ENCODE measurements at places on chromosomes 1 and 21.
A peak's percentile ranks its signal among the peaks of the same experiment; 100 is the strongest.

DNA sequence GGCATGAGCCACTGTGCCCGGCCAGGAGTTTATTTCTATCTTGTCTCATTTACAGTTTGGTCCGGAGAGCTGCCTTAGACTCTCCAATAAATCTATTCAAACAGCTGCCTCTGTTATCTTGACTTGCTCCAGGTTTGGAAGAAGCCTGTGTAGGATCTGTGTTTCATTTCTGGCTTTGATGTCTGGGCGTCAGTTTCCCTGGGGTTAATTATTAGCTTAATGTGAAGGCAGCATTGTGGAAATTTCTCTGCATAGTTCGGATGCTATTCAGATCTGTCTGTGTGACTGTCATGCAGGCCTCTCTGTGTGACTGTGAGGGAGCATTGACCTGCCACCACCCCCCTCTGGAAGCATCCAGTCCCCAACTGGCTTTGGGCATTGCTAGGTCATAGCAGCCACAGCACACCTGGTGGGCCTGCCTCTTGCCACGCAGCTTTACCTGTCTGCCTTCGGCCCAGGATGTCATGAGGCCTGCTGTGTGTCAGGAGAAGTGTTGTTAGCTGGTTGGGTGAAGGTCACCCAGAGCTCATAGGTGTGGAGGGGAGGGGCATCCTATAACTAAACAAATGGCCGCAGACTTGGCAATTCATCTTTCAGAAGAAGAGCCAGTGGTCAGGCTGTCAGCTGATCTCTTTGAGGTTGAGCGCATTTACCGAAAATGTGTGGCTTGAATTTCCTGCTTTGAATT is 9.8 kb downstream of the IFNGR2 start:
- no peak for DNase-seq

GRCh38 chr1:181985936-181986906 is 75.3 kb downstream of the ZNF648 start:
- no peak for DNase-seq

DNA sequence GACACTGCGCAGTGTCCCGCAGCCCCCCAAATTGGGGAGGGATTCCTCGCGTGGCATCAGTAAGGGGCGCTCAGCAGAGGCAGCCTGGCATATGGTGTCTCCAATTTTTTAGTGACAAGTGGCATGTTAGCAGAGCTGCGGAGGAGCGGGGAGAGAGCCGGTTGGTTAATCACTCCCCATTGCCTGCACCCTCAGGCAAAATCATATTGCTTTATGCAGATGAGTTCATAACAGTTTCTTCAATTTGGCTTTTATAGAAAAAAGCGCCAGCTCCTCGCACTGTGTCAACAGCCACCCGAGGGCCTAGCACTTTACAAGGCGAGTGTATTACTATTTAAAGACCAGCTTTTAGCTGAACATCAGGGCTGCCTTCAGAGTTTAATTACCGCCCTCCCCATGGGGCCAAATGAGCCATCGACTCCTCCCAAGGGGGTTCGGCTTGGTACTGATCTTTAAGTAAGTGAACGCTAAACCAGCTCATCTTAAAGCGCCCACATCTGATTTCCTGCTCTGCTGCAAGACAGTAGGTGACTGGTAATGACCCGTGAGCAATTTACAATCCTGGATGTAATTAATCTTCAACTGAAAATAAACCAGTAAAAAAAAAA is 298.9 kb downstream of the DSCAM start:
- peak; percentile 70 for DNase-seq

GRCh38 chr1:22658385-22659163 is 5.5 kb downstream of the C1QB start:
- no peak for DNase-seq

GRCh38 chr21:31952828-31953227 is 80.0 kb downstream of the HUNK start:
- no peak for DNase-seq

DNA sequence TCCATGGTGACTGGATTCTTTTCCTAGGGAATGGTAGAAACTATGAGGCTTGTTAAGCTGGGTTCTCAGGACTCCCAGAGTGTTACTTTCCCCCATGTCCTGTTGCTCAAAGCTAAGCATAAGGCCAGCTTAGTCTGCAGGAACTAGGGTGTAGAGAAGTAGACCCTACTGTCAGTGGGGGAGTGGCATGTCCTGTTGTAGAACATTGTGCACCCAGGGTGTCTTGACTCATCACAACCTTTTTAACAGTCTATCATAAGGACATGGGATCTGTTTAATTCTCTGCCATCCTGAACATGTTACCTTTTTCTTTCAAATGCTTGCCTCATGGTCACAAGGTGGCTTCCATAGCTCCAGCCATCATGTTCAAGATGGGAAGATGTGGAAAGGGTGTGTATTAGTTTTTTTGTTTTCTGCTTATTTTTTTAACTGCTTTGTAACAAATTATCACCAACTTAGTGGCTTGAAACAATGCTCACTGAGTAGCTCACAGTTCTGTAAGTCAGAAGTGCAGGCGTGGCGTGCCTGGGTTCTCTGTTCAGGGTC is 17.4 kb downstream of the OBSCN start:
- no peak for DNase-seq

- no peak for DNase-seq
Measured at GRCh38 chr21:33451634-33452071, 28.1 kb downstream of the TMEM50B start.

GRCh38 chr21:37626320-37626719 is 259.7 kb downstream of the DYRK1A start:
- DNase-seq: no peak

DNA sequence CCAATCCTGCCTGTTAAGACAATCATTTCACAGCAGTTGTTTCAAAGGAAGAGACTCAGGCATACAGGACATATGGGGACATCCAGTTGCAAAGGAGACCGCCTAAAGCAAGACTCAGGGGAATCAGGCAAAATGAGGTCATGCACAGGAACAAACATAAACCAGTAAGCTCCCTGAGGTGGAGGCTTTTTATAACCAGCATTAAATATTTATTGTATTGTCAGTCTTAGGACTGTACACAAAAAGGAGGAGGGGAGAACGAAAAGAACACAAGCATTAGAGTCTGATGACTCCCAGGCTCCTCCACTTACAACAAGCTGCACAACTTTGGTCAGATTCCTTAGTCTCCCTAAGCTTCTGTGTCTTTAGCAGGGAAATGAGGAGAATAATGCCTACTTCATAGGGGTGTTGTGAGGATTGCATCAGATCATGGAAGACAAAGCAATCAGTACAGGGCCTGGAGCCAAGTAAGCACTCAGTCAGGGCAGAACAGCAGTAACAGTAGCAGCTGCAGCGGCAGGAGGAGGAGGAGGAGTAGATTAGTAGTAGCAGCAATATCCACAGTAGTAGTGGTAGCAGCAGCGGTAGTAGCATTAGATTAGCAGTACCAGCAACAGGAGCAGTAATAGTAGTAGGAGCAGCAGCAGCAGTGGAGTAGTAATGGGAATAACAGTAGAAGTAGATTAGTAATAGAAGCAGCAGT is 54.2 kb upstream of the SPATA6 start:
- peak; percentile 87 for DNase-seq

DNA sequence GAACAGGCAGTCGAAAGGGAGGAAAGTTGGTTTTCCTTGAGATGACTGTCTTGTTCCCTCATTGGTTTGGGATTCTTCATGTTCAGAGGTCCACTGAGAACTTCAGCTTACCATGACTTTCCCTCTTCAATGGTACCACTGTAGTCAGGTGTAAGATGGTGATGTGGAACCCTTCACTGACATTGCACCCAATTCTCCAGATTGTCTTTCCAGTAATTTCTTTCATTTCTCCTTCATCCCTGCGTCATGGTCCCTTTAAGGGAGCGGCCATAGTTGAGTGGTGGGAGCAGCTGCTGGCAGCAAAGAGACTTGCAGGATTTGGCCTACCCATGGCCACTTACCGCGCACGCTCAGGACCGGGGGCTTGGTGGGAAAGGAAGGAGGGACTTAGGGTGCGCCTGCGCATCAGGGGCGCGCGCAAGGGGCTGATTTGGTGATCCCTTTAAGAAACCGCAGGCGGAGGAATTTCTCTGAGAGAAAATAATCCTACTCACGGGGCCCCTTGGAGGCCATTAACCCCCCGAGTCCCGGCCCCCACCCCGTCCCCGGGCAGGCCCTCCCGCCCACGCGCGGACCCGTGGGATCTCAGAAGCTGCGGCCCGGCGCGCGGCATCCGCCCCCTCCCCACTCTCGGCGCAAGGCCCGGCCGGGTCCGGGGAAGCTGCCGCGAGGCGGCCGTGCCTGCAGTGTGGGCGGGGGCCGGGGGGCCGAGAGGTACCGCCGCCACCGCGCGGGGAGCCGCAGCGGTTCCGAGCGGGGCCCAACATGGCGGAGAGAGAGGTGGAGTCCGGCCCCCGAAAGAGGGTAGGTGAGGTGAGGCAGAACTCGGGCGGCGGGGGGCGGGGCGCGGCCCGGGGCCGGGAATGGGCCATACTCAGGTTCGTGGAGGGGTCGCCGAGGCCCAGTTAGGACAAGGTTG is at the start of gene ZMYM4:
TSS of gene ZMYM4 (plus strand) at position 428 of the 919 bp plus-strand sequence. CDS start at position 766, 338 bp downstream.
- peak; percentile 93 for DNase-seq

DNA sequence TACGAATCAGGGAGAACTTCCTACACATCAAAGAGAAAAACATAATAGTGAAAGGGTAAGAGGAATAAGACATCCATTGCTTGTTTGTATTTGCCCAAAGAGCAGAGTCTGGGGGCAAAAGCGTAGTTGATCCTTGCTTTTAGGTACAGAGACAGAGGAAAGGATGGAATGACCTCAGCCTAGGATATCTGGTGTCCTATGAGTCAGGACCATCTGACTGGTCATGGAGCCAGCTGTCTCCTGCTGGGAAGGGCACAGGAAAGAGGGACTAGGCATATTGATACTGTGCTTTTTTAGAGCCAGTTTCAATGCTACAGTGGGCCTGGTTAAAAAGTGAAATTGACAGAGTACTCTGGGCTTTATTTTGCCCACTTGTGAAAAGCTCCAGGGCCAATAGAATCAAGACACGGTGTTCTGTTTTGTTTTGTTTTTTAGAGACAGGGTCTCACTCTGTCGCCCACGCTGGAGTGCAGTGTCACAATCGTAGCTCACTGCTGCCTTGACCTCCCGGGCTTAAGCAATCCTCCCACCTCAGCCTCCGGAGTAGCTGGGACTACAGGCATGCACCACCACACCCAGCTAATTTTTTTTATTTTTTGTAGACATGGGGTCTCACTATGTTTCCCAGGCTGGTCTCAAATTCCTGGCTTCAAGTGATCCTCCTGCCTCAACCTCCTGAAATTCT is 3.2 kb downstream of the PLEKHO1 start:
- DNase-seq: no peak

DNA sequence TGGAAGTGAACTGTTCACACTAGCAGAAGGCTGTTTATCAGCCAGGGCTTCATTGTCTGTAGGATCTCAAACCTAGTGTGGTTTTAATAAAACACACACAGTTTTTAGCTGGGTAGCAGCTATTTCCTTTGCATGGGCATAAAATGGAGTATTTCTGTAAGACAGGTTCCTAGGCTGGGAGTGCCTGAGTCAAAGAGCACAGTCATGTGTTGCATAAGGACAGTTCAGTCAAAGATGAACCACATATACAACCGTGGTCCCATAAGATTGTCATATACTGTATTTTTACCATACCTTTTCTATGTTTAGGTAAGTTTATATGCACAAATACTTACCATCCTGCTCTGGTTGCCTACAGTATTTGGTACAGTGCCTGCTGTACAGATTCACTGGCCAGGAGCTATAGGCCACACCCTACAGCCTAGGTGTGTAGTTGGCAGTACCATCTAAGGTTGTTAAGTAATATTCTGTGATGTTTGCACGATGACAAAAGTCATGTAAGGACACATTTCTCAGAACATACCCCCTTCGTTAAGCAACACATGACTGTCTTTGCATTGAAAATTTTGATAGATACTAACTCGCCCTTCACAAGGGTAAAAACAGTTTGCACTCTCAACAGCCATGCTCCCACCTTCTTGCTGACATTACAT is 17.2 kb downstream of the LGALS8 start:
- no peak for DNase-seq

DNA sequence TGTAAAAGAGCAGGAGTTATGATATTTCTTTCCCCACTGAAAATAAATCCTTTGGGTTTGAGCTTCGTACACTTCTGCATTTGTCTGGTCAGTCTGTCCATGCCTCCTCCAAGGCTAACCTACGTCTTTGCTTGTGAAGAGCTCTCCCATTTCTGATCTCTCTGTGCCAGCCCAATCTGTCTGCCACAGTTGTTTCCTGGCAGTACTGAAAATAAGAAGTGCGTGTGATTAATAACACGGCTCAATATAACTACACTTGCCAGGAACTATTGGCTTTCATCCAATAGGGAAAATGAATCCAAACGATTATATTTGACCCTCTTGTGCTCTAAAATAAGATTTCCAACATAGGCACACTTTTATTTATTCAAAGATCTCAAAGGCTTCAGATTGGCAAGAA is 19.2 kb upstream of the COL24A1 start:
- DNase-seq: no peak

DNA sequence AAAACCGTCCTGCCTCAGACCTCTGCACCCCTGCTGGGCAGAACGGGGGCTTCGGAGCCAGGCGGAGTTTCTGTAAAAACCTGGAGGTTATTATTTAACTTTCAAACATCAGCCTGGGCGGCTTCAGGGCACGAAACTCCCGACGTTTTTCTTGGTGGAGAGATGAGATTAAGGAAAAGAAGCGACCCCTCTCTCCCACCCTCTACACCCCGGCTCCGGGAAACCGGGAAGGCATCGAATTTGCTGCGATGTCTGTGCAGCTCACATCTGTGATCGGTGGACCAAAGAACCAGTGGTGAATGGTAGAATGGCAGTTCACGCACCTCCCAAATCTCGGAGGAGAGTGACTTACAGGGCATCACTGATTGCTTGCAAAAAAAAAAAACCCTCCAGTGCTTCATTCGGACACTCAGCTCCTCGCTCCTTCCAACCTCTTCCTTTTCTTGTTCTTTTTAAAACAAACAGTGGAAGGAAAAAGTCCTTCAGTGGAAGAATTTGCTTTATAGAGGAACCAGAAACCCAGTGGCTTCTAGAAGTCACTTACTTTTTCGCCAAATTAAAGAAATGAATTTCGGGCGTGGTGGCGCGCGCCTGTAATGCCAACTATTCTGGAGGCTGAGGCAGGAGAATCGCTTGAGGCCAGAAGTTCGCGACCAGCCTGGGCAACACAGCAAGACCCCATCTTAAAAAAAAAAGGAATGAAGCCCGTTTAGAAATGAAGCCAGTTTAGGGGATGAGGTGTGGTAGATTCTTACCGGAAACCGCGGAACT is 884 bp downstream of the PHACTR4 start:
- DNase-seq: no peak

DNA sequence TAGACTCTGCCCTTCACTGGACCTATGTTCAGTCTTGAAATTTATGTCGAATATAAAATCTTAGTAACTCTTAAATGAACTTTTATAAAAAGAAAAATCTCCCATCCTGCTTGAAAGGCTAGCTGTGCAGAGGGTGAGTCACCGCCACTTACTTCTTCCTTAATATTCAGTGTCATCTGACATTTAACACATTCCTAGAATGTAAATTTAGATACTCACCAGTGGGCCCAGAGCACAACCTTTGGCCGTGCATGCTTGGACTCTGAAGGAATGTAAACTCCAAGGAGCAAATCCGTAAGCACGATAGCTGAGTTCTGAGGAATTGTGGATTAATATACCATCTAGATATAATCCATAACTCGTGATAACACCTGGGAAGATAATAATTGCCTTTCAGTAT is 403.3 kb downstream of the KCTD3 start:
- no peak for DNase-seq
